Activated T-cell treated with anti-CD3 and anti-CD28 coated beads, Interleukin-2, amount 50 U/mL, for 48 hours (primary cell): ENCODE measurements at places on chromosomes 7 and 10.

DNA sequence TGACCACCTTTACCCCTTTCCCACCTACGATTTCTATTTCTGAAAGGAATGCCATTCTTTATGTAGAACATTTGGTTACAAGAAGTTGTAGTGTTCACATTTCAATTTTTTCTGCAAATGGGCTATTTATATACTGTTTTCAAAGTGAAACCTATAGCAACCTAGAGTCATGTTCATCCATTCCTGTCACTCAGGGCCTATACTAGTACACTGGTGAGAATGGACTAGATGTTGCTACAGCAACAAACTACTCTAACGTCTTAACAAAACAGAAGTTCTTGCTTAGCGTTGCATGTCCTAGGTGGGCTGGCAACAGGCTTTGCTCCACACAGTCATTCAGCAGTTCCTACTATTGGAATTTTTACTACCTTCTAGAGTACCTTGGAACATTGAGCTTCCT, 16.3 kb downstream of the CASD1 start:
- no peak for DNase-seq

DNA sequence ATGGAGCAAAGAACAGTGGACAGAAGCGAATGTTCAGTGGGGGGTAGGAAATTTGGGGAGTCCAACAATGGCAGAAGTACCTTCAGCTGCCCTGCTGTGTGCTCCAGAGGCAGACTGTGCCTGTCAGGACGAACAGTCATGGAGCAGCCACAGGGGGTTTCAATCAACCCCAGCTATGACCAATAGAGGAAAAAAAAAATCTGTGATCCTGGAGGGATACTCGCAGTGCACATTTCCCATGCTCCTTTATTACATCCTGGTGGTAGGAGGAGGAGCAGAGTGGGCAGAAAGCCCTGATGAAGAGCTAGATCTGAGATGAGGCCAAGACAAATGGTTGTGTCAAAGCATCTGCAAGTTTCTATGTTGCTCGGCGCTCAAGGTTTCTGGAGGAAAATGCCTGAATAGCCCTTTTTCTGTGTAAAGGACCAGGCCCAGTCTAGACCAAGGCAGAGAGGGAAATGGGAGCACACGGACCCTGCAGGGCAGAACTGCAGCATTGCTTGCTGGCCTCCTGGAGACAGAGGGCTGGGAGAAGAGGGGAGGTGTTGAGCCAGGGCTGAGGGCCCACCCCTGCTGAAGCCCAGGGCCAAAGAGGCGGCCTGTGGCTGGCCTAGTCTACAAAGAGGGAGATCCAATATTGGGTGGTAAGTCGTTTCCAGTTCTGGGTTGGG, 201.5 kb downstream of the GRID1 start:
- DNase-seq = no peak

- DNase-seq = no peak
Measured at GRCh38 chr7:38310591-38311101, 37.2 kb upstream of the TARP start.

DNA sequence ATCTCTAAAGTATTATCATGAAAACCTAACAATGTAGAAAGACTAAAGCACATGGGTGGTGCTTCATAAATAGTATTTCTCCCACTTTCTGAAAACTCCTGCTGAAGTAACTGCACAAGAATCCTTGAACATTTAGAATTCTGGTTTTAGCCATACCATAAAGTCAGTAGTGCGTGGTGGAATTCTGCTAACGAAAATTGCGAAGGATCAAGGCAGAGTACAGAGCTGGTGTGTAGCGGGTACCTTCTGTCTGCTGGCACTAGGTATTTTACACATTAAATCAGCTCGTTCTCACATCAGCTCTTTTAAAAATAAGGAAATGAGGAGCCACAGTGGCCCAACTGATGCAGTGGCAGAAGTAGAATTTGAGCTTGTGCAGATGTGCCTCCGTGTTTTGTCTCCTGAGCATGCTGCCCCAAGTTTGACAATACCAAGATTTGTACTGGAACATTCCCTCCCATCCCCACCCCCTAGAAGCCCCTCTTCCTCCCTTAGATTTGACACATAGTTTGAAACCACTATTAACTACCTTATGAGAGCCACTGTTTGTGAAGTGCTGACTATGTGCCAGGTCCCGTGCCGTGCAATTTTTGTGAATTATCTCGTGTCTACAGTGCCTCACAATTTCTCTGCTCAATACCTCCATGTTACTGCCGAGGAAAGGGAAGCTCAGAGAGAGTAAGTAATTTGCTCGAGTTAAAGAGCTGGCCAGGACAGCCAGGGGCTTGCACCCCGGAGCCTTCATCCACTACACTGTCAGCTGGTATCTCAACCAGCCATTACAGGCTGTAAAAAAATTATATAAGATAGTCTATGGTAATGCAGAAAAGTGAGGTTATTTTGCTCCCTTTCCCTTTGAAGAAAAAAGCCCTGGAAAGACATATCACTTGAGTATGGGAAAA, 66.9 kb downstream of the EGFR start:
- no peak for DNase-seq

DNA sequence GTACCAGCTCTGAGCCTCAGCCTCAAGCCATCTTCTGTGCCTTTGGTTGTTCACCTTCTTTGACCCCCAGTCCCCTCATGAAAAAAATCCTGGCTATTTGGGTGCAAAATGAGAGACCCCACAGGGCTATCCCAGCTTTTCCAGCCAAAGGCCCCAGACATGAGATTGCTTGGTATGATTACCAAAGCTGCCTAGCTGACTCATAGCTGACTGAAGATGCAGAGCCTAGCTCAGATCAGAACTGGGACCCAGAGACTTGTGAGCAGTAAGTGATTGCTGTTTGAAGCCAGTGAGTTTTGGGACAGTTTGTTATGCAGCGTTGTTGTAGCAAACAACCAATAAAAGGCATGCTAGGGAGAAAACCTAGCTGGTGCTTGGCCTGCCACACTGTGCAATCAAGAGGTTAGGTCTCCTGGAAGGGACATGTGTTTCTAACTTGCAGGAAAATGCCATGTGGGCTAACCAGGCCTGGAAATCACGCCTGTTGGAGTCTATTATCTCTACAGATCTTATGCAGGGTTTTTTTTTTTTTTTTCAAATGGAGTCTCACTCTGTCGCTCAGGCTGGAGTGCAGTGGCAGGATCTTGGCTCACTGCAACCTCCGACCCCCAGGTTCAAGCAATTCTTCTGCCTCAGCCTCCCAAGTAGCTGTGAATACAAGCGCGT, 48.0 kb upstream of the DAGLB start:
- no peak for DNase-seq

DNA sequence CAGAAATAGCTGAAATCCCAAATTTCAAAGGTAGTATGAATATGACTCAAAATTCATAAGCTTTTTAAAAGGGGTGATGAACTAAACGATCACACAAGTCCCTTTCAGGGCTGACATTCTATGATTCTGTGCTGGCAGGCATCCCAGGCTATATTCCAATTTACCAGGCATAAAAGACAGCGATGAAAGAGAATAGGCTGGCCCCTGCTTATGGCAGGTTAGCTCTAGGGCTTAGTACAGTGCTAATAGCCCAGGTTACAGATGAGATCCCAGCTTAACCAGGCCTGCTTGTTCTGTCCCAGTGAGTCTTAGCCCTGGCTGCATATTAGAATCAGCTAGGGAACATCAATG, 56.4 kb downstream of the CDHR3 start:
- no peak for DNase-seq

GRCh38 chr10:112434988-112435619, 11.6 kb downstream of the ZDHHC6 start:
- no peak for DNase-seq

DNA sequence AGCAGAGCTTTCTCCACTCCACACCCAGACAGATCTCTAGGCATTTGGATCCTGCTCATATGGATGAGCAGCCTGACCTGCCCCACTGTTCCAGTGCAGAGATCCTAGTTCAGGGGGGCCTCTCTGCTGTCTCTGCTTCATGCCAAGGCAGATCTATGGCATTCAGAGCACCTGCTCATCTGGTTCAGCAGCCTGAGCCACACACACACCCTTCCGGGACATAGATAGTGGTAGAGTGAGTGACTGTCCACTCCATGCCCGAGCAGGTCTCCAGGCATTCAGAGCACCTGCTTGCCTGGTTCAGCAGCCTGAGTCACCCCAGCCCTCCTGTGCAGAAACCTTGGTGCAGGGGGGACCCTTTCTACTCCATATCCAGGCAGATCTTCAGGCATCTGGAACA, 54.3 kb upstream of the ZNF800 start:
- no peak for DNase-seq

DNA sequence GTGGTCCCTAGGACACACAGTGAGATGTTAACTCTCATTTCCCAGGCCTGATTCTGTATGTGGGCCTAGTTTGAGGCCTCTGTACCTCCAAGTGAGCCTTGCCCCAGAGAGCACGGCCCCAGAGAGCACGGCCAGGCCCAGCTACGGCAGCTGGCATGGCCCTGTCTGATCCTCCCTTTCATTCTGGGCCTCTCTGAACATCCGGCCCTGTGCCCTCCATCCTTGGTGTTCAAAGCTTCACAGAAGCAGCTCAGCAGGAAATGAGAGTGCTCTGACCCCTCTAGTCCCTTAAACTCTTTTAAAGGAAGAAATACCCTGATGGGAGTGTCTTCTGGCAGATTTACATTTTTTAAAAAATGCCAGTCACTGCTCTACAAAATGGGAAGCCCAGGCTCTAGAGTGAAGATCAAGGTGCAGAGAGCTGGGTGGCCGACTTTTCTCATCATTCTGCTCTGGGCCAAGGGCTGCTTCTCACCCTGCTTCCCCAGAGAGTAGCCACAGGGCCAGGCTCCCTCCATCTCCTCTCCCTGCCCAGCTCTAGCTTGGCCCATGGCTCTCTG, 171.9 kb downstream of the RPS24 start:
- no peak for DNase-seq

DNA sequence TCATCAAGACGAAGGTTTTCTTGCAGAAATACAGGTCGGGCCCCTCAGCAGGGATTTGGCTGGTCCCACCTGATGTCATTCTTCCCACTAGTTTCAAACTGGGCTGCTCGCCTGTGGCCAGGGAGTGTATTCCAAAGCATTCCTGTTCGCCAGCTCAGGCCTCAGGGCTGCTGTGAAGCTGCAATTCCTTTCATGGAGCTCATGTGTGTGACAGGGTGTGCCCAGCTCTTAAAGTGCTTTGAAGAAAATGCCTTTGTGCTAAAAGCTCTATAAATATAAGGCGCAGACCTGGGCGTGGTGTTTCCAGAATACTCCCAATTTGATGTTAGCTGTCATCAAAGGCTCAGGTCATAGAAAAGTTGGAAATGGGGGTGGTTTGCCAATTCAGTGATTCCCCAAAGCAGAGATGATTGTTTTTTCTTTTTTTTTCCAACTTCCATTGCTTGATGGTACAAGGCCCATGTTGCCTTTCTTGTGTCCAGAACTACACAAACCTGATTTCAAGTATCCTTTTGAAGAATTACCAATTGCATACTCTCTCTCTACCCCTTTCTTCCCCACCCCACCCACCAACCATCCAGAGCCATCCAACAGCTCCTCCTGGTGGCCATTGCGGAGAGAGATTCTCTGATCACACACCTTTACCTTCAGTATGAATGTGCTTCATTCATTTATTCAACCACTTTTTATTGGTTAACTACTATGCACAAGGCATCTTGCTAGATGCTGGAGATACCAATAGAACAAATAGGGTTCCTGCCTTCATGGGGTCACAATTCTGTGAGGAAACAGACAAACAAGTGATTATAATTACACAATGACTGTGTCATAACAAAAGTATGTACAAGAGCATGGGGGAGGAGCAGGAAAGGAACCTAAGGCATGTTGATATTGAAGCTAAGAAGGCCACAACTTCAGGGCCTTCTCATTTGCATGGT, 297.3 kb upstream of the LYZL1 start:
- peak; percentile 53 for DNase-seq

DNA sequence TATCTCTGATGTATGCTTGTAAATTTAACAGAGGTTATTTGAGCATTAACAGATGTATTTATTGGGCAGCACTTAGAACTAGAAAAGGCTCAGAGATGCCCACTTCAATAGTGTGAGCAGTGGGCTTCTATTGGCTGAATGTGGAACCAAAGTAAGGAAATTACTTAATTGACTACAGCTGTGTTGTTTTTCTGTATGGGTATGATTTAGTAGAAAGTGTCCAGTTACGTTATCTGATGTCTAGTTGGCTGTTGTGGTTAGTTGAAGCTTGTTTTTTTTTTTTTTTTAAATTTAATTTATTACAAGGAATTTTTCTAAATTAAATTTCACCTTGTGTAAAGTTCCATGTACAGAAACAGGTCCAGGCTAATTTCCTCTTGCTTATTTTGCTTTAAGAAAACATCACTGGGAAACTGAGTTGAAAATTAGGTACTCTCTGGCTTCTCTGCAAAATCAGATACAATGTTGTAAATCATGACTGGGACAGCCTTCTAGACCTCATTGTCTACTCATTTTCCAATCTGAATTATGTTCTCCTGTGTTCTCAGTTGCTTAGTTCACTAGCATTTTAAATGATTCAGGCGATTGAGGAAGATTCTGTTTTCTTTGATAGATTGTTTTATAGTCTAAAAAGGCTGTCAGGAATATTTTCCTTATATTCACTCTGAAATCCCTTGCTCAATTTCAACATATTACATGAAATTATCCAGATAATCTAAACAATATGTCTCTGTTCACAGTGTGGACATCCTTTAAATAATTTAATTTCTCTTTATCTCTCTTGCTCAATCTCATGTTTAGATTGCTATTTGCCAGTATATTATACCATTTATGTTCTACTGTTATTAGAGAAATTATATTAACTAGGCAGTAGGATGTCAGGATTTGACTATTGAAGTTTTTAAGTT, 53.0 kb downstream of the PHF14 start:
- no peak for DNase-seq

DNA sequence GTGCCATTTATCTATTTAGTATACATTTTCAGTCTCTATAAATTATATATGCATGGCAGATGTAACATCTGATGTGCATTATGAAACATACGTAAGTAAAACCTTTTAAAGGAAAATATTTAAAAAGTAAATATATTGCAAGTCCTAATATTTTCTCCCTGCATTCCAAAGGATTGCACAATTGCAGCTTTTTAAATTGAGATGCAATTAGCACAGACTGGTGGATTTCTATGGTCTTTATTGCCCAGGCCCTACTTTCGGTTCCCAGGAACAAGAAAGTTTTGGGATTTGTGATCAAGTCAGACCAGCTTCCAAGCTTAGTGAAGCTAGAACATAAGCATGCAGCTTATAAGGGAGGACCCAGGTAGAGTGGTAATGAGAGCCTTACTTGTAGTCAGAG, 337.8 kb downstream of the NRG3 start:
- no peak for DNase-seq

DNA sequence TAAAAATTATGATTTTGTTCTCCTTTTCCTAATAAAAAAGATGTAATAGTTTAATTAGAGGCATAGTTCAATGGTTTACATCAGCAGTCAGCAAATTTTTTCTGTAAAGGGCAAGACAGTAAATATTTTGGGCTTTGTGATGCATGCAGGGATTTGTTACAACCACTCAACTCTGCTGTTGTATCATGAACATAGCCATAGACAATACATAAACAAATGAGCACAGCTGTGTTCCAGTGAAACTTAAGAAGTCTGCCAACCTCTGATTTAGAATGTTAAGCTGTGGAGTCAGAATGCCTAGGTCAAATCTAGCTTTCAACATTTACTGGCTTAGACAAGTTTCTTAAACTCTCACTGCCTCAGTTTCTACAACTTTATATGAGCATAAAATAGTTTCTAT, 31.6 kb downstream of the ASZ1 start:
- no peak for DNase-seq
